ENCODE measurements at places on chromosomes 16 and 17.

- no peak for DNase-seq
Observed at GRCh38 chr16:86353148-86353547, 157.2 kb upstream of the FOXF1 start.

DNA sequence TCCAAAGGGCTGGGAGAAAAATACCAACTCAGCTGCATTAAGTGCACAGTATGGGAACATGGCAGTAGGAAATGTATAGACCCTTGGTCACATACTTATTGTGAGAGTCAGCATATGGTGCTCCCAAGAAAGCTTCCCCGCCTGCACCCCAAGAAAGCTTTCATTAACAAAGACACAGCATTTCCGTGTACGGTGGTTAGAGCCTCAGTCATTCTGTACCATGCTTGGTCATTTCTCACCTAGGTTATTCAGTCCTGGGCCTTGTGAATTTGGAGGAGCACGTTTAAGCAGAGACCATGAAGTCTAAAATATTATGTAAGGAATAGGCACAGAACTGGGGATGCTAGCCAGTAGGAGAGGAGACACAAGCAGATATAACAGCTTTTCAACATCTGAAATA lies 56.1 kb downstream of the ESRP2 start:
- DNase-seq, result no peak

DNA sequence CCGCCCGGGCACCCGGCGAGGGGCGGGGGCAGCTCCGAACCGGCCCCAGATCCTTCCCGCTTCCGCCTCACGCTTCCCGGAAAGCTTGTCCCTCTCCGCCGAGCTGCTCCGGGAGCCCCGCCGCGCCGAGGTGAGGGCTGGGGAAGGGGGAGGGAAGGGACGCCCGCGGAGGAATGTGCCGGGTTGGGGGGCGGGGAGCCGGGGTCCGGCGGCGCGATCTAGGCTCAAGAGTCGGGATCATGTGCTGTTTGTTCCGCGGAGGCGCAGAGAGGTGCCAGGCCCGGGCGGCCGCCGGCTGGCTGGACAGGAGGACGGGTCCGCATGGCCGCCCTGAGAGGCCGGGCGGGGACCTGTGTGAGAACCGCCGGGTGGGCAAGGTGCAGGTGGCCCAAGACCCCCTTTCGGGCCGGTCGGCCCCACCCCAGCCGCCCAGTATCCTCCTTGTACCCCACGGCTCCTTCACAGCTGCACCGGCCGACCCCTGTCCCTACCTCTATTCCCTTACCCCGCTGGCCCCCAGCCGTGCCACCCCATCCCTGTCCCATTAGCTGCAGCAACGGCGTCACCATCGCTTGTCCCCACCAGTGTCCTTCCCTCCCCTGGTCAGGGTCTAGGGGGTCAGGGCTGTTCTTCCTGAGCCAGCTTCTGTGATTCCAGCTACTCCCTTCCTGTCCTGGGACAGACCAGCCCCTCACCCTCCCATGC lies 429 bp downstream of the KIF1C start:
- DNase-seq, result peak; percentile 35

DNA sequence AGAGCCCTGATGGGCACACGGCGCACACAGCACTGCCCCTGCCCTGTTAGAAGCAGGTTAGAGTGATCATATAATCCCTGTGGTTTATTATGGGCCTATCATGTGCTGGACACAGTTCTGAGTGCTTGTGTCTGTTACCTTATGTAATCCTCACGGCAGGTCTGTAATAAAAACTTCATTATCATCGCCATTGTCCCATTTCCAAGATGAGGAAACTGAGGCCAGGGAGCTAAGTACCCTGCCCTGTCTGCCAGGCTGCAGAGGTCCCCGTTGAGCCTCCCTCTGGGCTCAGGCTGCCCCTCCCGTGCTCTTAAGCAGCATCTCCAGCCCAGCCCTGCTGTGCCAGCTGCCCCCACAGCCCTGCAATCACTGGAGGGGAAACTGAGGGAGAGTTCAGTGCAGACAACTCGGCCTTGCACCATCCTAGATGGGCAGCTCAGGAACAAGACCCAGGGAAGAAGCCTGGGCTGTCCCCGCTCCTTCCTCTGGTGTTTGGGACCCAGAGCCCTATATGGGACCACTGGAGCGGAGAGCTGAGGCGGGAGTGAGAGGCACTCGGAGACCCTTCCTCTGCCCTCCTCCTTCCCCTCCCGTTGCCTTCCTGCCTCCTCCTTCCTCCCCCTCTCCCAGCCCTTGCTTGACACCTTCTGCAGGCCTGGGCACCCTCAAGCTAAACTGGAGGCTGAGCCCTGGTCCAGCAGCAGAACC lies 42.0 kb downstream of the WNT3 start:
- no peak for DNase-seq

DNA sequence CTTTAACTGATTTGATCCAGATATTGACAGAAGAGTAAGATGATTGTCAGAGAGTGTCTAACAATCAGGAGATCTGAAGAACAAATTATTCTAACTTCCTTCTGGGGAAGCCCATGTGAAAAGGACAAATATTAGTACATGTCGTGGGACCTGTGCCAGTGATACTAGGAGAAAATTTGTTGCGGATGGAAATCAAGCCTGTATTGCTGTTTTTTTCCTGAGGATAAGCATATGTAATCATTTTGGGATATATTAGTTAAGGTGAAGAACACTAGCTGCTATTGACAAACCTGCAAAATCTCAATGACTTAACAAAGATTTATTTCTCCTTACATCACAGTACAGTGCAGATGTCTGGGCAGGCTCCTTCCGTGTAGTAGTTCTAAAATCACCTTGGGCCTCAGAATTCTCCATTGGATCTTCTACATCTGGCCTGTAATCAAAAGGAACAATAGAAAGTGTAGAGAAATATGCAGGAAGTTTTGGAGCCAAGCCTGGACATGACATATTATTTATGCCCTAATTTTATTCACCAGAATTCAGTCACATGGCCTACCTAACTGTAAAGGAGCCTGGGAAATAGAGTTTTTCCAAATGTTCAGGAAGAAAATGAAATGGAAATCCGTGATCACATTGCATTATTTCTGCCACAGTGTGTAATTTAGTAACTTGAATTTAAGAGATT lies 58.3 kb downstream of the CYB561 start:
- DNase-seq, result no peak

Data from T47D (cell line).